ENCODE measurements at places on chromosomes 5 and 9. TPM values are rescaled to one million over a fixed set of nuclear protein-coding genes. Genes with fewer than 3 reads are reported as not detected.

Gene ARID3C
- not detected for total RNA-seq

Gene DMGDH
- total RNA-seq = not detected

Gene PCDHGA9
- 1.1 TPM for total RNA-seq

Gene CER1
- not detected for total RNA-seq

Gene ERCC8
- total RNA-seq = 10.7 TPM

Gene SLC34A1
- total RNA-seq = not detected

Gene ZNF346
- 31.4 TPM for total RNA-seq

Gene SLC4A9
- not detected for total RNA-seq

Gene ISL1
- total RNA-seq = not detected

Gene GABBR2
- total RNA-seq = not detected

Gene ANKRD55
- not detected for total RNA-seq

Gene ADAMTS6
- total RNA-seq = 3.2 TPM

Gene DBH
- total RNA-seq = not detected

Gene RNF183
- not detected for total RNA-seq

Gene LCN1
- not detected for total RNA-seq

Gene HAVCR2
- 0.64 TPM for total RNA-seq

Gene LRRC19
- not detected for total RNA-seq

Gene PCDHA12
- not detected for total RNA-seq

Gene PCDHB11
- not detected for total RNA-seq

Gene TIMD4
- total RNA-seq = not detected

Gene USP20
- 31.6 TPM for total RNA-seq

Gene ZNF883
- total RNA-seq = 0.33 TPM

Gene SHB
- total RNA-seq = 0.81 TPM

Gene GABRA1
- not detected for total RNA-seq

Gene SLIT3
- total RNA-seq = not detected

Gene CCL21
- total RNA-seq = not detected

Gene CD274
- 47.4 TPM for total RNA-seq

Gene PCDHB9
- 0.27 TPM for total RNA-seq

Gene SPINK13
- not detected for total RNA-seq

Gene QRFP
- not detected for total RNA-seq

Gene TAF11L13
- total RNA-seq = not detected

Gene SLC28A3
- total RNA-seq = not detected

Gene MELK
- total RNA-seq = 0.76 TPM

Gene PPWD1
- 69.7 TPM for total RNA-seq

Gene SLC6A19
- not detected for total RNA-seq

Gene C5orf46
- not detected for total RNA-seq

Gene THBS4
- total RNA-seq = 0.20 TPM
